Activated CD4-positive, alpha-beta T cell treated with anti-CD3 and anti-CD28 coated beads, Interleukin-2, amount 10 ng/mL, durations not matched to agents 24 days and 14 days (primary cell): ENCODE measurements at places on chromosomes 2 and 18. TPM values are rescaled to one million over a fixed set of nuclear protein-coding genes. Genes with fewer than 3 reads are reported as not detected.

- H3K27ac ChIP-seq: no peak overlapping the region
- no peak overlapping the region for H3K4me3 ChIP-seq
- peaks cover 1% of the 10 kb centered on the region for H3K36me3 ChIP-seq
- DNase-seq: no peak
- H3K27me3 ChIP-seq: peaks cover 63% of the 10 kb centered on the region
Observed at GRCh38 chr2:233935426-233935825, 18.3 kb downstream of the TRPM8 start.

GRCh38 chr18:49362431-49362830 lies 98.0 kb downstream of the DYM start:
- peaks cover 14% of the 10 kb centered on the region for H3K36me3 ChIP-seq
- H3K27me3 ChIP-seq: no peaks in the 10 kb centered on the region
- H3K27ac ChIP-seq: no peak overlapping the region
- H3K4me3 ChIP-seq: no peak overlapping the region
- DNase-seq: no peak

DNA sequence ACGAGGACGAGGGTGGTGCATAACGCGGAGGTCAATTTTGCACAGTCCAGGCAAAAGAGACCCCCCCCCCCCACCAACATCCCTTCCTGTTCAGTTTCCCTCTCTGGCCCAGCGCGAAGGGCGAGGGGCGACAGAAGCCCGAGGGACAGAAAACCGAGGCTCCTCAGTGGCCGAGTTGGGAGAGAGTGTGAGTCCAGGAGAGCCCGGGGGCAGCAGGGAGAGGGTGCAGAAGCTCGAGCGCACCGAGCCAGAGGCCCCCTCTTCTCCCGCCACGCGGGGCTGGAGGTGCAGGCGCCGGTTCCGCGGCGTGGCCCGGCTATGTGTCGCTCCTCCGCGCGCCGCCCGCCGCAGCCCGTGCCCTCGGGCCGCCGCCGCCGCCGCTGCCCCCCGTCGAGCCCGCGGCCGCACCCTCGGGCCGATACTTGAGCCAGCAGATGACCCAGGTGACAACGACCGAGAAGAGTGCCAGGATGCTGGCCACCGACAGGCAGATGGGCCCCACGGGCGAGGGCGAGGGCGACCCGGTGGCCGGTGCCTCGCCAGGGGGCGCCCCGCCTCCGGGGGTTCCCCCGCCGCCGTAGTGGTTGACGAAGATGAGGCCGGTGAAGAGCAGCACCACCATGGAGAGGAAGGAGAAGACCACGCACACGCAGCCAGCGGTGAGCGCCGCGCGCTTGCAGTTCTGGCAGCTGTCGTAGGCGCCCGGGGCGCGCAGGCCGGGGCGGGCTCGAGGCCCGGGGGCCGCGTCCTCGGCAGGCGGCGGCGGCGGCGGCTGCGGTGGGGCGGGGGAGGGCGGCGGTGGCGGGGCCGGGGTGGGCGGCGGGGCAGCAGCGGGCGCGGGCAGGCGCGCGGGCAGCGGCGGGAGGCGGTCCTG lies 20.2 kb upstream of the PAX3 start:
- H3K4me1 ChIP-seq: peaks cover 14% of the 10 kb centered on the region
- peak overlapping the region; percentile 64 for H3K27ac ChIP-seq
- H3K27me3 ChIP-seq: peaks cover 67% of the 10 kb centered on the region
- H3K36me3 ChIP-seq: no peaks in the 10 kb centered on the region
- peak overlapping the region; percentile 85 for H3K4me3 ChIP-seq

- no peaks in the 10 kb centered on the region for H3K4me1 ChIP-seq
- no peaks in the 10 kb centered on the region for H3K36me3 ChIP-seq
- no peak for DNase-seq
- no peak overlapping the region for H3K27ac ChIP-seq
- peaks cover 16% of the 10 kb centered on the region for H3K27me3 ChIP-seq
- no peak overlapping the region for H3K4me3 ChIP-seq
Observed at GRCh38 chr2:10900216-10901109, 11.3 kb upstream of the KCNF1 start.

- no peak overlapping the region for H3K27ac ChIP-seq
- H3K4me3 ChIP-seq: no peak overlapping the region
- peaks cover 6% of the 10 kb centered on the region for H3K27me3 ChIP-seq
- no peaks in the 10 kb centered on the region for H3K4me1 ChIP-seq
- no peaks in the 10 kb centered on the region for H3K36me3 ChIP-seq
Observed at GRCh38 chr2:172998547-172999272, 76.9 kb upstream of the MAP3K20 start.

DNA sequence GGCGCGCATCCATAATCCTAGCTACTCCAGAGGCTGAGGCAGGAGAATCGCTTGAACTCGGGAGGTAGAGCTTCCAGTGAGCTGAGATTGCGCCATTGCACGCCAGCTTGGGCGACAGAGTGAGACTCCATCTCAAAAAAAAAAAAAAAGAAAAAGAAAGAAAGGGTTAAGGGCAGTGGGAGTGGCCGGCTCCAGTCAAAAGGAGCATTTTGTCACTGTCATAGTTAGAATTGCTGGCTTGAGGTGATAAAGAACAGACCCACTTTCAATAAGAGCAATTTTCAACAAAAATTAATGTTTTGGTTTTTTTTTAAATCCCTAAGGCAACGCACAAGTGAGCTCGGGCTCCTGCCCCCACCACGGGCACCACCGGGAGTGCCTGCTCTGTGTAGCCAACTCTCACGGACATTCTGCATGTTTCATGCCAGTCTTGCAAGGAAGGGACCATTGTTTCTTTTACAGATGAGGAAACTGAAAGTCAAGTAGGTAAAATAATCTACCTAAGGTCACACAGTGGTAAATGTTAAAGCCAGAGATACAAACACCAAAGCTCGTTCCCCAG lies 8.5 kb downstream of the CIB4 start:
- H3K4me3 ChIP-seq: no peak overlapping the region
- no peaks in the 10 kb centered on the region for H3K4me1 ChIP-seq
- no peaks in the 10 kb centered on the region for H3K27me3 ChIP-seq
- no peaks in the 10 kb centered on the region for H3K36me3 ChIP-seq

DNA sequence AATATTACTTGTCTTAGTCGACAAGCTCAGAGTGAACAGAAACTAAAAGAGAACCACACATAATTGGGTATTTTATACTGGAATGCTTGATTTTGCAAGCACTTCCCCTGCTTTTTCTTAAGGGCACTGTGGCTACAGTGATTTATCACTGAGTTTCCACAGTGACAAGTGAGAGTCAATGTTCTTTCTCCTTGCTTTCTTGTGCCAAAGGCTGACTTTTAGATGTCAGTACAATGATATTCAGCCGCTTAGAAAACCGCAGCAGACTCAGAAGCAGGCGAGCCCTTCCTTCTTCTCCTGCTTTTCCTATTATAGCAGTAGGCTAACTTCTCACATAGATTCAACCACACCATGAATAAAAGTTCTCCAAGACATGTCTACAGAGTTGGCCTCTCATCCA lies 1603.6 kb upstream of the NXPH2 start:
- no peak overlapping the region for H3K4me3 ChIP-seq
- no peaks in the 10 kb centered on the region for H3K27me3 ChIP-seq
- H3K27ac ChIP-seq: no peak overlapping the region

DNA sequence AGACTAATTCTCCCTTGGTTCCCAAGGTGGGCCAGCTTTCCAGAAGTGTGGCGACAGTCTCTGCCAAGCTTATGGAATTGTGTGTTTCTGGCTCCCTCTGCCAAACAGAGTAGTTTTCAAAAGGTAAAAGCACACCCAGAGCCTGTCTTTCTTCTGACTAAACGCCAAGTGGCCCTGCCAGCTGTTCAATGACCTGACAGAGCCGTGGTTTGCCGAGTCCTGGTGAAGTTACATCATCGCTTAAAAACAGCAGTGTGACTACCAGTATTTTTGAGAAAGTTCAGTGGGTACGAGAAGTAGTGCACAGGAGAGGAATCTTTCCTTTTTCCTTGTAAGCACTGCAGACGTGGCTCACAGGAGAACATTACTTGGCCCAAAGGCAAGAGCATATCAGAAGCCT lies 1.9 kb downstream of the PER2 start:
- no peak overlapping the region for H3K4me3 ChIP-seq
- no peaks in the 10 kb centered on the region for H3K27me3 ChIP-seq
- DNase-seq: no peak

DNA sequence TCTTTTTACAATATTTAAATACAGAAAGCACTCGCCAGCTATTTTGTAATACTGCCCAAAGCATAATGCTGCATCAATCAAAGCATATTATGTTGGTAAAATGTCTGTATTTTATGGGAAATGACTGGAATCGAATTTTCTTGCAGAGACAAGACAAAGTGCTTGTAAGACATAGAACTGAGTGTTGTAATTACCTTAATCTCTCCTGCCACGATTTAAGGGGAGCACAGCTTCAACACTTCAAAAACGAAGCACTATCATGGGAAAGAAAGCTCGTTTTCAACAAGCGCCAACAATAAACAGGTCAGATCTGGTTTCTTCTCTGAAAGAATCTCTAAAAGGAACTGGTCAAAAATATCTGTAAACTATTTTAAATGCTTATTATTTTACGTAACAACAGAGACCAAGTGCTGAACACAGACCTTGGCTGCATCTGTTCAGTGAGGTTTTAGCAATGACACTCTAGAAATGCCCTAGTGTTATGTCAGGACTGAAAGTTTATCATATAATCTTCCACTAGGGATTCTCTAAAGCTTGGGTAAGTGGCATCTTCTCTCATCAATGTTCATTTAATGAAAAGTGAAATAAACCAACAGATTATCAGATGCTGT lies 19.0 kb downstream of the RND3 start:
- H3K4me1 ChIP-seq: no peaks in the 10 kb centered on the region
- no peaks in the 10 kb centered on the region for H3K36me3 ChIP-seq

- H3K4me3 ChIP-seq: no peak overlapping the region
- peaks cover 3% of the 10 kb centered on the region for H3K4me1 ChIP-seq
- no peak for DNase-seq
- no peak overlapping the region for H3K27ac ChIP-seq
Observed at GRCh38 chr2:64369706-64370105, 84.3 kb upstream of the LGALSL start.

- H3K27me3 ChIP-seq: peaks cover 36% of the 10 kb centered on the region
- no peaks in the 10 kb centered on the region for H3K4me1 ChIP-seq
- DNase-seq: no peak
- no peak overlapping the region for H3K27ac ChIP-seq
Observed at GRCh38 chr2:149087751-149088150, 49.3 kb downstream of the LYPD6B start.

- H3K36me3 ChIP-seq: no peaks in the 10 kb centered on the region
- H3K4me3 ChIP-seq: no peak overlapping the region
- peaks cover 9% of the 10 kb centered on the region for H3K27me3 ChIP-seq
- DNase-seq: peak; percentile 39
Observed at GRCh38 chr2:11067221-11068078, 87.8 kb upstream of the SLC66A3 start.

The LANCL1 gene
- 32.3 and 34.2 TPM in 2 replicates for total RNA-seq

The COBLL1 gene
- total RNA-seq: not detected in 2 replicates

The PPP1R1C gene
- not detected in 2 replicates for total RNA-seq

The AAMP gene
- 85.3 and 89.0 TPM in 2 replicates for total RNA-seq

The GAL3ST2 gene
- total RNA-seq: 0.52 and 1.2 TPM in 2 replicates

The TMEM237 gene
- total RNA-seq: 18.1 and 18.8 TPM in 2 replicates
